ENCODE measurements at places on chromosomes 3 and 15.

GRCh38 chr3:46848271-46849044, 14.8 kb downstream of the MYL3 start:
- no peak for DNase-seq

- DNase-seq: no peak
Observed at GRCh38 chr3:59432665-59433064, 382.8 kb upstream of the CFAP20DC start.

DNA sequence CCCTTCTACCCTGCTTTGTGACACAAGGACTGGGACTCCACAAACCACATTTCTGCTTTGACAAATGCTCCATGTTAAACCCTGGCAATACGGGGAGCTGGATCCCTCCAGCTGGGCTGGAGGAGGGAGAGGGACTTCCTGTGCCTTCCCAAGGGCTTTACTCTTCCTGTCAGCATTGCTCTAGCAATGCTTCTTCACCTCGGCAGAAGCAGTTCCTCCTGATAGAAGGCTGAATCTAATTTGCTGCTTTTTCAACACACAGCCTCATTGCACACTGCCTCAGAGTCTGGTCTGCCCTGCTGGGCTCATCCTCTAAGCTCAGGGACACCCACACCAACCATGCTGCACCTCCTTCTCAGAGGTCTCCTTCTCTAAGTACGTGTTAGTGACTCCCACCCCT, 142.8 kb upstream of the SMAD3 start:
- DNase-seq: no peak

DNA sequence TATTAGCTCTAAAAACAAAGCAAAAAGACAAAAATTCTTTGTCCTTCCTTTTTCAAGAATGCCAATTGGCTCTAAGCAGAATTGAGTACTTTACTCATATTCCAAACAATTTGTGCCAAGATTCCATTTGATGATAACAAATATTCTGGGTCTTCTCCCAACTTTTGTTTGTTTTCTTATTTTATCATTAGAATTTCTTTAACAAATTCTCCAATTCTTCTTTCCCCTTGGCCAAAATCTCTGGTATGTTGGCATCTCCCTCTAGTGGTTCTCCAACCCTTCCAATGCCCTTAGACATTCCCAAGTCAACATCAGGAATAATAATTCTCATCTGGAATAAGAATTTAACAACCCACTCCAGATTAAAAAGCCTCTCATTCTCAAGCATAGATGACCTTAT, 5.3 kb downstream of the CPOX start:
- DNase-seq: no peak

GRCh38 chr3:129966876-129967275, 7.6 kb upstream of the TRH start:
- no peak for DNase-seq

DNA sequence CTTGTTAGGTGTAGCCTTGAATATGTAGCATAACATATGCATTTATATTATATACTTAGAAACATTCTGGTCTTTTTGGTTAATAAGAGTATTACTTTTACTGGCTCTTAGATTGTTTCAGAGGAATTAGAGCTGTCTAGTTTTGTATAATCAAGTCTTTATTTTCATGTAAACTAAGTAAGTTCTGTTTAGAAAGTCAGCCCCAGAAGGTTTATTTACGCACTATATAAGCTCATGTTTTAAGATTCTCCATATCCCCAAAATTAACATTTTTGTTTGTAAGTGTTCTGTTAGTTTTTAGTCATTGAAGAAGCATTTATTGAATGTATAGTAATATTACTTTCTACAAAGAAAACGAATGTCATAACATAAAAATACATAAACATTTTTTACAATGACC, 158.1 kb downstream of the HCN4 start:
- DNase-seq: no peak

Measured in HCT116 (cell line).